ENCODE measurements at places on chromosomes 1 and 21. TPM values are rescaled to one million over a fixed set of nuclear protein-coding genes. Genes with fewer than 3 reads are reported as not detected.
A peak's percentile ranks its signal among the peaks of the same experiment; 100 is the strongest.

FCRL6 gene
- total RNA-seq, result not detected

ESPN gene
- total RNA-seq, result 2.0 TPM

KCNA3 gene
- 48.3 TPM for total RNA-seq

GRCh38 chr1:145960468-145961108 is 2.8 kb upstream of the LIX1L start:
- H3K27me3 ChIP-seq, result no peaks in the 10 kb centered on the region
- H3K4me1 ChIP-seq, result peaks cover 71% of the 10 kb centered on the region
- peak overlapping the region; percentile 90 for H3K4me3 ChIP-seq
- peaks cover 4% of the 10 kb centered on the region for H3K36me3 ChIP-seq
- peak overlapping the region; percentile 50 for H3K27ac ChIP-seq
- DNase-seq, result peak; percentile 68

DNA sequence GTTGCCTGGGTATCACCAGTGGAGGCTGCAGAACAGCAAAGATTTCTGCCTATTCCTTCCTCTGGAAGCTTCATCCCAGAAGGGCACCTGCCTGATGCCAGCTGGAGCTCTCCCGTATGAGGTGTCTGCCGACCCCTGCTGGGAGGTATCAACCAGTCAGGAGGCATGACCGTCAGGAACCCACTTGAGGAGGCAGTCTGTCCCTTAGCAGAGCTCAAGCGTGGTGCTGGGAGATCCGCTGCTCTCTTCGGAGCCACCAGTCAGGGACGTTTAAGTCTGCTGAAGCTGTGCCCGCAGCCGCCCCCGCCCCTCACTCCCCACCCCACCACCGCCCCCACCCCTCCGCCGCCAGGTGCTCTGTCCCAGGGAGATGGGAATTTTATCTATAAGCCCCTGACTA is 23.1 kb upstream of the HFM1 start:
- H3K4me3 ChIP-seq, result no peak overlapping the region
- peaks cover 51% of the 10 kb centered on the region for H3K27me3 ChIP-seq
- no peaks in the 10 kb centered on the region for H3K36me3 ChIP-seq
- no peaks in the 10 kb centered on the region for H3K4me1 ChIP-seq
- no peak overlapping the region for H3K27ac ChIP-seq

- peaks cover 86% of the 10 kb centered on the region for H3K4me1 ChIP-seq
- H3K4me3 ChIP-seq, result peak overlapping the region; percentile 56
- H3K36me3 ChIP-seq, result peaks cover 26% of the 10 kb centered on the region
- H3K27me3 ChIP-seq, result no peaks in the 10 kb centered on the region
- DNase-seq, result no peak
These were observed 123.9 kb upstream of the KRTAP19-8 start for GRCh38 chr21:31162079-31162699.

DNA sequence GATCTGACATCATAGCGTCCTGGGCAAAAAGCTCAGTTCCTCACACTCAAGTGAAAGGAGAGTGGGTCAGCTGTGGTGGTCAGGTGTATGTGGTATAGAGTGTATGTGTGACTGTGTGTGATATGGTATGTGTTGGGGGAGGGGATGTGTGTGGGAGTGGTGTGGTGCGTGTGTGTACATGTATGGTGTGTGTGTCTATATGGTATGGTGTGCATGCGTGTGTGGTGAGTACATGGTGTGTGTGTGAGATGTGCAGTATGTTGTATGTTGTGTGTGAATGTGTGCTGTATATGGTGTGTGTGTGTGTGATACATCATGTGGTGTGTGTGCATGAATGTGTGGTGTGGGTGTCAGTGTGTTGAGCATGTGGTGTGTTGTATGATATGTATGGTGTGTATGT is 20.9 kb downstream of the FAM3B start:
- H3K27ac ChIP-seq, result no peak overlapping the region
- no peaks in the 10 kb centered on the region for H3K4me1 ChIP-seq
- peaks cover 3% of the 10 kb centered on the region for H3K36me3 ChIP-seq
- no peak overlapping the region for H3K4me3 ChIP-seq

MRPS15 gene
- total RNA-seq, result 74.5 TPM

RHOC gene
- 45.7 TPM for total RNA-seq

DNA sequence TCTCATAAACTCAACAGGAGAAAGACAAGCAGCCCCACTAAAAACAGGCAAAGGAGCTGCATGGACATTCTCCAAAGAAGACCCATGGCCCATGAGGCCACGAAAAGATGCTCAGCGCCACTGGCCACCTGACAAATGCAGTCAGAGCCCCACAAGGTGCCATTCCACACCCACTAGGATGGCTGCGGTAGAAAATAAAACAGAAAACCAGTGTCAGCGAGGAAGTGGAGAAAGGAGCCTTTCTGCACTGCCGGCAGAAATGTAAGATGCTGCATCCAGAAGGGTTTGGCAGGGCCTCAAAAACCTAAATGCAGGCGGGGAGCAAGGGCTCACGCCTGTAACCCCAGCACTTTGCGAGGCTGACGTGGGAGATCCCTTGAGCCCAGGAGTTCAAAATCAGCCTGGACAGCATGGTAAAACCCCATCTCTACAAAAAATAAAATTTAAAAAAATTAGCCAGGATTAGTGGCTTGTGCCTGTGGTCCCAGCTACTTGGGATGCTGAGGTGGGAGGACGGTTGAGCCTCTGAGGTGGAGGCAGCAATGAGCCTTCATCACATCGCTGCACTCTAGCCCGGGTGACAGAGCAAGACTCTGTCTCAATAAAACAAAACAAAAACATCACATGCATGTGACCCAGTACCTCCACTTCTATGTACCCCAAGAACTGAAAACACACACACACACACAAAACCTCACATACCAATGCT is 4.2 kb downstream of the WNT9A start:
- no peaks in the 10 kb centered on the region for H3K4me1 ChIP-seq
- peaks cover 2% of the 10 kb centered on the region for H3K27me3 ChIP-seq
- no peak overlapping the region for H3K27ac ChIP-seq
- no peaks in the 10 kb centered on the region for H3K36me3 ChIP-seq
- no peak for DNase-seq

GJA4 gene
- 0.44 TPM for total RNA-seq

PAQR6 gene
- total RNA-seq, result 9.6 TPM

GRCh38 chr1:212612041-212612961 is 3.7 kb downstream of the ATF3 start:
- H3K36me3 ChIP-seq, result peaks cover 50% of the 10 kb centered on the region
- no peak overlapping the region for H3K27ac ChIP-seq
- peaks cover 16% of the 10 kb centered on the region for H3K27me3 ChIP-seq

DNA sequence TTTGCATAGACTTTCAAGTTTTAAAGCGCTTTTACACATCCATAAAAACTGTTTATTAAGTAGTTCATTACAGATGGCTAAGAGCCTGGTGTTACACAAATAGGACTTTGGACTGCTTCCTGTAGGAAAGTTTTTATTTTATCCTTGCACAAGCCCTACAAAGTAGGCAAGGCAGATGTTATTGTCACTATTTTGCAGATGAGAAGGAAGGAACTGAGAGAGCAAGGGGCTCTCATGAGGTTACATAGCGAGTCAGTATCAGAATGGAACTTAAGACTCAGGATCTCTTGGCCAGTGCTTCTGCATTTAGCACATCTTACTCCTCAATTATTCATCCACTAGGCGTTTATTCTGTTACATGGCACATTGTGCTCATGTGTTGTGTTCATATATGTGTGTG is 2.6 kb upstream of the MAPKAPK2 start:
- peaks cover 15% of the 10 kb centered on the region for H3K27me3 ChIP-seq
- peaks cover 51% of the 10 kb centered on the region for H3K4me1 ChIP-seq
- no peak for DNase-seq
- H3K4me3 ChIP-seq, result no peak overlapping the region
- H3K27ac ChIP-seq, result no peak overlapping the region
- peaks cover 5% of the 10 kb centered on the region for H3K36me3 ChIP-seq

DNA sequence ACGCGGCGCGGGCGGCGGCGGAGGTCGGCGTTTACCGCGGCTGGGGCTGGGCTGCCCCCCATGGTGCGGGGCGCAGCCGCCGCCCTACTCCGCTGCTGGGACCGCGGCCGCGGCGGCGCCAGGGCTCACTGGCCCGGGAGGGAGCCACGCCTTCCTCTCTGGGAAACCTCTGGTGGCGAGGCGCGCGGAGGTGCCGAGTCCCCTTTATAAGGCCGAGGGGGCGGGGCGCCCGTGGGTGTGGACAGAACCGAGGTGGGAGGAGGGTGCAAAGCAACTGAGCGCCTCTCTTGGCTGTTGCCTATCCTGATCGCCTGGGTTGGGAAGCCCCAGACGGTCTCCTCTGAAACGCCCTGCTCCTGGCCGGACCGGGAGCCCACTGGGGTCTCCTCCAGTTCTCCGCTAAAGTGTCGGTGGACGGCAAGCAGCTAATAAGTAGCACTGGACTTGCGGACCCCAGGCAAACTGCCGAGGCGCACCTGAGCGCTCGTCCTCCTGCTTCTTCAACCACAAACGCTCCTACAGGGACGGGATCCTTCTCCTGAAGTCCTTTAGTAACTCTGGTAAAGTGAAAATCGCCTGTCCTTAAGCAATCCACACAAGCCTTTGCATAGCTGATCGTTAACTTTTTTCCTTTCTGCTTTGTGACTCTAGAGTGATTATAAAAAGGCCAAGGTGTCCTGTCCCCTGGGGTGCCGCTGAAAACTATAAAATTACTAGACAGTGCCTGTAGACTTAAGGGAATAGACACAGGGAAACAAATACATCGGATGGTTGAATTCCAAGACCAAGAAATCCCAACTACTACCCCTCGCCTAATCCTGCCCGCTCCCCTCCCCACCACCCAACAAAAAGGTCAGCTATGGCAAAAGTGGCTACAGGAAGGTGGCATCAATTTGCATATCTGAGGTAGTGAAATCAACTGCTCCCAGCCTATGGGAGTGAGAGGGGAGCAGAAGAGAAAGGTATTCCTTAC is at the start of gene PTGER3:
Gene PTGER3 (minus strand): TSS at position 182 of the 973 bp plus-strand sequence. CDS start 239 bp downstream, outside the sequence.
- H3K27ac ChIP-seq, result no peak within 1 kb of the TSS
- H3K36me3 ChIP-seq, result no peaks in the 10 kb centered on the region
- DNase-seq, result peak; percentile 34
- peak within 1 kb of the TSS; percentile 88 for H3K4me3 ChIP-seq
- H3K27me3 ChIP-seq, result peaks cover 52% of the 10 kb centered on the region

ADIPOR1 gene
- 72.0 TPM for total RNA-seq

GRCh38 chr1:30242722-30243457 is 480.5 kb downstream of the MATN1 start:
- no peaks in the 10 kb centered on the region for H3K4me1 ChIP-seq
- peaks cover 33% of the 10 kb centered on the region for H3K27me3 ChIP-seq
- no peaks in the 10 kb centered on the region for H3K36me3 ChIP-seq
- no peak overlapping the region for H3K4me3 ChIP-seq

NPHS2 gene
- not detected for total RNA-seq

RXFP4 gene
- not detected for total RNA-seq

- H3K27ac ChIP-seq, result peak overlapping the region; percentile 32
- DNase-seq, result no peak
- H3K36me3 ChIP-seq, result peaks cover 4% of the 10 kb centered on the region
- H3K4me3 ChIP-seq, result no peak overlapping the region
- H3K4me1 ChIP-seq, result peaks cover 53% of the 10 kb centered on the region
These were observed 70.7 kb downstream of the CAPZB start for GRCh38 chr1:19414515-19415121.

- no peaks in the 10 kb centered on the region for H3K27me3 ChIP-seq
- peaks cover 7% of the 10 kb centered on the region for H3K4me1 ChIP-seq
- no peaks in the 10 kb centered on the region for H3K36me3 ChIP-seq
- no peak overlapping the region for H3K27ac ChIP-seq
These were observed 30.0 kb downstream of the ZMYM4 start for GRCh38 chr1:35298464-35298863.

SPATA45 gene
- not detected for total RNA-seq

FCAMR gene
- total RNA-seq, result not detected

CLCA4 gene
- not detected for total RNA-seq

DNA sequence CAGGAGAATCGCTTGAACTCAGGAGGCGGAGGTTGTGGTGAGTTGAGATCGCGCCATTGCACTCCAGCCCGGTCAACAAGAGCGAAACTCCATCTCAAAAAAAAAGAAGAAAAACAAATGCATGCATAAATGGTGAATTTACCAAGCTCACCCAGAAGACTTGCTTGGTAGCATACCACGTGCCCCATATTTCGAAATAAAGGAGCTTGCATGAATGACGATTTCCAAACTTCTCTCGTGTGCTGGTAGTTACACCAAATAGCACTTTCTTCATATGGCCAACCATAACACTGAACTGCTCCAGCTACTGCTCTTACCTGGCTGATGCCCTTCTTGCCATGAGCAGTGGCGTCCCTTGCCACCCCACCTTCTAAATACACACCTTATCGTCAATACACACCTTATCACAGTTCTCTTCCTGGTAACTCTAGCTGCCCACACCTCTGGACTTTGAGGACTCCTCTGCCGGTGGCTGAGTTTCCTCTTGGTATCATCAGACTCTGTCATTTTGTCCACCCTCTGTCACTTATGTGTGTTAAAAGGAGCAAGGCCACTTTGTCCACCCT is 2.8 kb downstream of the DOP1B start:
- H3K27ac ChIP-seq, result no peak overlapping the region
- H3K36me3 ChIP-seq, result no peaks in the 10 kb centered on the region
- peaks cover 30% of the 10 kb centered on the region for H3K4me1 ChIP-seq

WLS gene
- not detected for total RNA-seq

GRCh38 chr1:186700722-186701121 is 20.5 kb upstream of the PTGS2 start:
- no peaks in the 10 kb centered on the region for H3K4me1 ChIP-seq
- H3K36me3 ChIP-seq, result no peaks in the 10 kb centered on the region
- peaks cover 7% of the 10 kb centered on the region for H3K27me3 ChIP-seq
- no peak overlapping the region for H3K4me3 ChIP-seq

GRIK3 gene
- not detected for total RNA-seq

- H3K4me3 ChIP-seq, result no peak overlapping the region
- H3K4me1 ChIP-seq, result no peaks in the 10 kb centered on the region
- DNase-seq, result no peak
- H3K36me3 ChIP-seq, result no peaks in the 10 kb centered on the region
These were observed 115.2 kb downstream of the LRRC40 start for GRCh38 chr1:70090141-70090540.

DNA sequence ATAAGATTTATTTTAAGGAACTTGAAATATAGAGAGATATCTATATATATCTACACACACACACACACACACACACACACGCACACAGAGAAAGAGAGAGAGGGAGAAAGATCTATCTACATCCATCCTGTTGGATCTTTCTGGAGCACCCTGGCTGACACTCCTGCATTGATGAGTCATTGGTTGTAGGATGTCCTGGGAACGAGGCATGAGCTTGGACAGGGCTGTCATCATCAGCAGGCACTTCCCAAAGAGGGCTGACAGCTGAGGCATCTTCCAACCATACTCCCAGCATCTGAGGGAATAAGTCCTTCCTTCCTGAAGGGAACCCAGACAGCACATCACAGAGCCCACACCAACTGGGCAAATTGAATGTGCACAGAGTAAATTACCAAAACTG is 99.1 kb upstream of the ERG start:
- H3K36me3 ChIP-seq, result no peaks in the 10 kb centered on the region
- DNase-seq, result no peak
- H3K4me3 ChIP-seq, result no peak overlapping the region

DNA sequence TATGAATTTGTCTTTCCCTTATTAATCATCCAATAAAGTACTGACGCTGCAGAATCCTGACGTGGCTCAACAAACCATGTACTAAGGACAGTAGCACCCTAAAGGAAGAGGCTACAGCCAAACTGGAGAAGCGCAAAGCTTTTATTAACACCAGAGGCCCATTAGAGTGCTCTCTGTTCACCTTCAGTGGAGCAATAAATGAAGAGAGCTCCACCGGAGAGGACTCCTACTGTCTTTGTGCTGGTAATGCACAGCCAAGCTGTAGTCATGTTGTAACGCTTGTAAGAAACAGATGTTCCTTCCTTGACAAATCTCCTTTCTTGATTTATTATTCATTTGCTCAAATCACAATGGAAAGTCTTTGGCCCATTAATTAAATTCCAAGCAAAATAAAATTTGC is 220.7 kb upstream of the RRP15 start:
- no peaks in the 10 kb centered on the region for H3K27me3 ChIP-seq
- no peak overlapping the region for H3K4me3 ChIP-seq
- no peak for DNase-seq
- no peak overlapping the region for H3K27ac ChIP-seq
- no peaks in the 10 kb centered on the region for H3K36me3 ChIP-seq
- no peaks in the 10 kb centered on the region for H3K4me1 ChIP-seq
